ENCODE measurements at places on chromosomes 3 and 15.

DNA sequence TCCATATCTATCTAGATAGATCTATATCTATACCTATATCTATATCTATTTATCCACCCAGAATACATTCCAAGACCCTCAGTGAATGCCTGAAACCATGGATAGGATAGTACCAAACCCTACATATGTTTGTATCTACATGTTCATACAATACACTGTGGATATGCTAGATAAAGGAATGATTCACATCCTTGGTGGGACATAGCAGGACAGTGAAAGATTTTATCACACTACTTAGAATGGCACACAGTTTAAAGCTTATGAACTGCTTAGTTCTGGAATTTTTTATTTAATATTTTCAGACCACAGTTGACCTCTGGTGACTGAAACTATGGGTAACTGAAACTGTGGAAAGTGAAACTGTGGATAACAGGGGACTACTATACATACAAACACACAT is 198.8 kb upstream of the TTC14 start:
- DNase-seq: no peak

GRCh38 chr3:159898147-159898546 is 90.5 kb upstream of the IL12A start:
- DNase-seq: no peak

DNA sequence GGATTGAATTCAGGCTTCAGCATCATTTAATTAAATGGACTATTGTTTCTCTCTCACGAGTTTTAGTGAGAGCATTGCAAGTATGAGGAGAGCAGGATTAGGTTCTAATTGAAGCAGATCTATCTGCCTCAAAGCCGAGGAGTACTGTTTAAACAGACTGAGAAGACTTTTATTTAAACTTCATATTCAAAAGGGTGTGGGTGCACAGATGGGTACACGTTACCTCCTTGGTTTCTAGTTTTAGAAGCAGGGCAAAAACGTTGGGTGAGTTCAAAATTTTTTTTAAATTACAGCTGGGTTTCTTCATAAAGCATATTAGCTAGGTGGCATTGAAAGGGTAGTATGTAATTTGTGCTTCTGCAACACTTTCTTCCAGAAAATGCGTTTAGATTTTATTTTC is 26.5 kb upstream of the CLRN1 start:
- no peak for DNase-seq

DNA sequence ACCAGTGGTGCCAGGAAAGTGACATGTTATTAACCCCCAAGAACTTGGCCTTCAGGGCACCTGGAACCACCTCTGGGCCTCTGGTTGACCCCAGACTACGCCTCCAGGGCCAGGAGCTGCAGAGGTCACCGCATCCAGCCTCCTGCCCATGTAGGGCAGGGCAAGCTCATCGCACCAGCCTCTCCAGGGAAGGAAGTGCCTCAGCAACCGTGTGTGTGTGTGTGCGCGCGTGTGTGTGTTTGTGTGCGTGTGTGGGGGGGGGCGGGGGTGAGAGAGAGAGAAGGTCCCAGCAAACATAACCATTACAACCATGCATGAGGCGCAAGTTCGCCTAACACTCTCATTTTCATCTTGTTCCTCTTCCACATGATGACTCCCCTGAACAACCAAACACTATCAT is 31.8 kb downstream of the RAB6B start:
- no peak for DNase-seq

DNA sequence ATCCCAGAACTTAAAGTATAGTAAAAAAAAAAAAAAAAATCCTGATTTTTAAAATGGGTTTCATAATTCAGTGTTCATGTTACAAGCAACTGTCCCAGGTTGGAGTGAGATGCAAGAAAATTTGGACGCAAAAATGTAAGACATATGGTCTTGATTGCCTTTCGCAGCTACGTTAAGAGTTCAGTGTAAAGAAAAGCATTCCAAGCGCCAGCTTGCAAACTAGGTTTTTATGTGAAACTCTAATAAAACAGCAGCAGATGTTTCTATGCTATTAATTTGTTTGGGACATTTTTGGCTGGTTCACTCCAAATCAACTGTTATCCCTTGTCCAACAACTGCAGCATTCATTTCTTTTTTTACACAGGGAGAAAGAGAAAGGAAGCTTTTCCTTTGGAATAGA is 957.8 kb downstream of the ROBO1 start:
- no peak for DNase-seq

- no peak for DNase-seq
Observed at GRCh38 chr3:52521881-52522650, 11.6 kb downstream of the NT5DC2 start.

- DNase-seq: no peak
Observed at GRCh38 chr3:36738702-36739101, 25.7 kb downstream of the DCLK3 start.

DNA sequence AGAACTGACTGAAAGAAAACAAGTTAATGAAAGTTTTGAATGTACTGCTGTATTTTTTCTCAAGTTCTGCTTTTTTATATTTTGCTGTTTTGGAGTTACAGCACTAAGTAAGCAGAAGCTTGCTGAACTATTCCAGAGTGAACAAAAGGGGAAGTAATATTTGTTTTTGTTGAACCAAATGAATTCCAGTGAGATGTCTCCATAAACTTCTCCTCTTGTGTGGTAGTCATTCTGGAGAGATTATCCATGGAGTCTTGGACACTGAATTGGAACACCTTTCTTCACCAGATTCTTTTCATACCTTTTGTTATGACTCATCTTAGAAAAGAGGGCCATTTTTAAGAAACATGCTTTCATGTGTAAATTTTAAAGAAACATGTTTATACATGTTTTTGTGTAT is 8.8 kb downstream of the ANKUB1 start:
- no peak for DNase-seq

DNA sequence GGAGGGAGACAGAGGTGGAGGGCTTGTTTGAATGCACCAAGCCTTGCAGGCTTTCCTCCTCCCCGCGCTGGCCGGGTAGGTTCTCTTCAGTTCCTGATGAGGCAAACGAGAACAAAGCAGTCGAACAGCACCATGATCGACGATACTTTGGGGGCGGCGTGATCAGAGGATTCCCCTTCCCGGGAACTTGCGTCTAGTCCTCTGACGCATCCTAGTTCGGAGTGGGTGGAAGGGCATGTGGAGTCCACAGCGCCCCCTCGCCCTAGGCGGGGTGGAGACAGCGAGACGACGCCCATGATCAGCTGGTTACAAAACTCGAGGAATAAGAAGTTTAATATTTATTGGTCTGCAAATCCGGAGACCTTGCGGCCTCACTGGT is 452 bp upstream of the SV2B start:
- DNase-seq: peak; percentile 9

GRCh38 chr15:99566157-99566897 is 543 bp downstream of the MEF2A start:
- peak; percentile 25 for DNase-seq

DNA sequence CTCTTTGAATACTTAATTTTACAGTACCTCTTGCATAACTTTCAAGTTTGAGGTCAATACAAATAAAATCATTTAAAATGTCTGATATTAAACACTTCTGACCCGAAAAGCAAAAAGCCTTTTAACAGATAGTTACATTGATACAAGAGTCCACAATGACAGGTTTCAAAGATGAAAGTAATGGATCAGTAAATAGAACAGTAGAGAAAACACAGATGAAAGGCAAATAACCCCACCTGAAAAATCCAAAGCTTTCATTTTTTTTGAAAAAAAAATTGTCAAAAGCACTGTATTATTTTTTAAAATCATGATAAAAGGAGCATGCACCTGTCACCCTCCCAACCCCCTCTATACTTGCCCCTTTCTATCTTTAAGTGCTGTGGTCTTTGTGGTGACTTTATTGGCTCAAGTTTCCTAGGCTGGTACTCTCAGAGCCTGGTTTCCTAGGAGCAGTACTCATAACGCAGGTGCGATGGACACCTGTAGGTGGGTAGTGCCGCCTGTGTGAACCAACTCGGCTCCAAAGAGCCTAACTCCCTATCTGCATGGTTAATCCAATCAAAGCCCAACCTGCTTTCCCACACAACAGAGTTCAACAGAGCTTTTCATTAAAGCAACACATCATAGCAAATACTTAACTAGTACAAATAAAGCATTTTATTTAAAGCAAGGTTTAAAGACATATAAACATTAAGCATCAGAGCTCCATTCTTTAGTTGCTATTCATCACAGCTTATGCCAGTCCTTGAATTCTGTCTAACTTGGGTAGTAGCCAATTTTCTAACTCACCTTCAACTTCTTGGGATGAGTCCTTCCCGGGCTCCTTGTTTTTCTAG is 32.2 kb downstream of the LIPC start:
- DNase-seq: no peak

DNA sequence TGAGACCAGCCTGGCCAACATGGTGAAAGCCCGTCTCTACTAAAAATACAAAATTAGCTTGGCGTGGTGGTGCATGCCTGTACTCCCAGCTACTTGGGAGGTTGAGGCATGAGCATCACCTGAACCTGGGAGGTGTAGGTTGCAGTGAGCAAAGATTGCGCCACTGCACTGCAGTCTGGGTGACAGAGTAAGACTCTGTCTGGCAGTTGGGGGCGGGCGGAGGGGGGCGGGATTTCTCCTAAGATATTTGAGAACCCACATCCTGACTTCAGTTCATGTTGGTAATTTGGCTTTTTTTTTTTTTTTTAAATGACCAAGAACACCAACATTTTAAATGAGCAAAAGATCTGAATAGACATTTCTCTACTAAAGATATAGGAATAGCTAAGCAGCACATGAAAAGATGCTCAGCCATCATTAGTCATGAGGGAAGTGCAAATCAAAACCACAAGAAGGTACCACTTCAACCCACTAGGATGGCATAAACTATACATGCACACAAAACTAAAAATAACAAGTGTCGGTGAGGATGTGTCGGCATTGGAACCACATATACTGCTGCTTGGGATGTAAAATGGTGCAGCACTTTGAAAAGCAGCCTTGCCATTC is 75.6 kb upstream of the LMOD3 start:
- peak; percentile 45 for DNase-seq

DNA sequence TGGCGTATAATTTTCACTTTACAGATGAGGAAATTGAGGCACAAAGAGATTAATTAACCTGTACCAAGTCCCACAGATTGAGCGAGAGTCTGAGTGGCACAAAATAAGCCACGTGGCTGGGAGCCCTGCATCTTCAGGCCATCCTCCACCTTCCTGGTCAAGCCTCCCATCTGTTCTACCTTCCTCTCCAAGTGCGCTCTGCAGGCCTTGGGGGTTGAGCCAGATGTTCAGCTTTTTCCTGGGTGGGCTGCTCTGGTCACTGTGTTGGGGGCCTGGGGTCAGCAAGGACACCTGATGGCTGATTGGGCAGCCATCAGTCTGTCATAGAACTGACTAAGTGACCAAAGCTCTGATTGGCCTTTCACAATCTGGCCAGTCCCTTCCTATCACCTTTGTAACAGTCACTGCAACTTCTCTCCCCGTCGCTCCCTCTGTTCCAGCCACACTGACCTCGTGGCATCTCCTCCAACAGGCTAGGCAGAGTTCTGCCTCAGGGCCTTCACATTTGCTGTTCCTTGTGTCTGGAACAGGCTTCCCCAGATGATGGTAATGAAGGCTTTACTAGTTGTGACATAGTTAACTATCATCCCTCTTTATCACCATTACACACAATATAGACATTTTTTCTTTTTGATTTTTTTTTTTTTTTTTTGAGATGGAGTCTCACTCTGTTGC is 46.8 kb downstream of the SCN5A start:
- no peak for DNase-seq

- no peak for DNase-seq
Observed at GRCh38 chr15:42066764-42067415, 27.5 kb downstream of the PLA2G4D start.

GRCh38 chr3:60916546-60916945 is 334.7 kb downstream of the FHIT start:
- no peak for DNase-seq

DNA sequence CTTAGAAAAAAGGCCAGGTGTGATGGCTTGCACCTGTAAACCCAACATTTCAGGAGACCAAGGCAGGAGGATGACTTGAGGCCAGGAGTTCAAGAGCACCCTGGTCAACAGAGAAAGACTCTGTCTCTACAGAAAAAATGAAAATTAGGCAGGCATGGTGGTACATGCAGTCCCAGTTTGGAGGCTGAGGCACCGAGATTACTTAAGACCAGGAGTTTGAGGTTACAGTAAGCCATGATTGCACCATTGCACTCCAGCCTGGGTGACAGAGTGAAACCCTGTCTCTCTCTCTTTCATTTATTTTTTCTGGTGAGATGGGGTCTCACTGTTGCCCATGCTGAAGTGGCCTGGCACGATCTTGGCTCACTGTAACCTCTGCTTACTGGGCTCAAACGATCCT is 24.7 kb downstream of the IP6K1 start:
- no peak for DNase-seq

GRCh38 chr15:69539345-69539744 is 86.7 kb downstream of the RPLP1 start:
- DNase-seq: no peak

- DNase-seq: no peak
Observed at GRCh38 chr15:88131937-88132336, 124.6 kb downstream of the NTRK3 start.

DNA sequence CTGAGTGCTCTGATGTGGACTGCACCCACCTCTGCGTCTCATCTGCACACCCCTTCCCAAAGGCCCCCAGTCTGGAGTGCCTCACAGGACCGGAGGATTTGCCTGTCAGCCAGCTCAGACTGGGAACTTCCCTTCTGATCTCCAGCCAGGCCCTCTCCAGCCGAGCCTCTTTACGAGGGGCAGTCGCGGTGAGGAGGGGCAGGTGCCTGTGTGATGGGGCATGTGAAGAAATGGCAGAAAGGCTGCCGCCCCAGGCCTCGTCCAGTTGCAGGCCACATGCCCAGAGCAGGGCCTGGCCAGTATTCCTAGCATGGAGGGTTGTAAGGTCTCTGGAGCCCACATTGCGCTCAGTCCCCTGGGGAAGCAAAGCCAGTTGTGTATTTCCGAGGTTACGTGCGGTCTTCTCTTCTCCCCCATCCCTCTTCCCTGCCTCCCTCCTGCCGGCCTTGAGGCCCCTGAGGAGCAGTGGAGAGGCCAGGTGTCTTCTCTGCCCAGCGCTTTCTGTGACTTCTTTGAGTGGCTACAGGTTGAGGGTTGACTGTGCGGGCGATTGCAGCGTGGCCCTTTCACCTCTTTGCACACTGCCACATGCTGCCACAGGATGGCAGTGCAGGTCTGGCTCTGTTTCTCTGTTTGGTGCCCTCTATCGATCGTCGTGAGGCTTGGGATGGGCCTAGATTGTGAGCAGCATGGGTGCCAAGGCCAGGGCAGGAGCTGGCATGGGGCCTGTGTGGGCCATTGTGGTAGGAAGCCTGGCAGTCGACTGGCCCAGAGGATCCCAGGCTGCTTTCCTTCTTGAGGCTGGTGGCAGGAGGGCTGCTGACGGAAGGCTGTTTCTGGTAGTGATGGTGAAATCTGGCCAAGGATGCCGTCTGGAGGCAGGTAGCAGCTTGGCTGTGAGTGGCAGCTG is 5.3 kb downstream of the CLK3 start:
- DNase-seq: peak; percentile 88
